Stimulated activated CD4-positive, alpha-beta T cell treated with anti-CD3 and anti-CD28 coated beads, Interleukin-1b, Interleukin-23, amount 100 ng/mL, for 24 hours (primary cell): ENCODE measurements at places on chromosomes 3 and 15.

GRCh38 chr3:16474216-16474615, 39.3 kb downstream of the RFTN1 start:
- DNase-seq: no peak

DNA sequence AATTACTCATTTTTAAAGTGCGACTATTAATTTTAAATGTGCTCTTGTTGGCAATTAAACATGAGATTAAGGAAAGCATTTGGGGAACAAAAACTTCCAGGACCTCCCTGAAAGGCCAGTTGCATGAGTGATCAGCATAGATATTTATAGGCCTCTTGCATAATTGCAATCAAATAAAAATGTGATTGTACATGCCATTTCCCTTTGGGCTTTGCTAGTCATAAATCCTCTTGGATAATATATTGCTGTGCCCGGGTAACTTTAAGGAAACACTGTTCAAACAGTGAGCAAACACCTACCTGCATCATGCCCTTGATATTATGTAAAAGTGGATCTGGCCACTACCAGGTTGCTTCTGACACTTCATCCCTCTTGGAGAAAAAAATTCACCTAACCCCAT, 239.1 kb downstream of the MCTP2 start:
- no peak for DNase-seq

DNA sequence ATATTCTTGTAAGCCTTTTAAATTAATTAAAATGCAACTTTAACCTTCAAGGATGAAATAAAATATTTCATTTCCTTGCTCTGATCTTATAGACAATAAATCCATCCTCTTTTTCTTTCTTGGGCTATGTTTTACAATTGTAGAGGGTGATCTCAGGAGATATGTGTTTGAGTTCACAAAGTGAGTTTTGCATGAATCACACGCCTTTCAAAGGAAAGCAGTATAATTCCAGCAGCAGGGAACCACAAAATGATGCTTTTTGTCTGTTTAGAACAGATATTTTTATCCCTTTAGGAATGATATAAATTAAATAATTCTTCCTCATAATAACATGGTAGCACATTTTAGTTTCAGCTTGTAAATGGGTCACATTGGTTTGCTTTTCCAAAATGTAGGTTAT, 191.2 kb downstream of the SEMA6D start:
- DNase-seq: no peak

GRCh38 chr3:151156618-151157216, 46.3 kb downstream of the GPR171 start:
- DNase-seq: no peak

DNA sequence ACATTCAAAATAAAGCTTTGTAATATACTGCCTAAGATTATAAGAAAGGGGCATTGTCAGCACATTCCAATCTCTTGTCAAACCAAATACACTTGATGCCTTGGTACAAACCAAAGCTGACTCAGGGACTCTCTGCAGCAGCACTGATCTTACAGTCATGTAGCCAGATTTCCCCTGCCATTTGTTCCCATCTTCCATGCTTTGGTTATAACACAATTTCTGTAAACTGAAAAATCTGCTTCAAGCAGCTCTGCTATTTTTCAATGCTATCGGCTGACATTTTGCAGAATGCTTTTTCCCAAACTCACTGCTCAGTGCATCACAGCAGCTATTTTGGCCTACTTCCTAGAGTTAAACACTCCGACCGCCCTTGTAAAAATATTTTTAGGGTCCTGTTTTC, 18.2 kb downstream of the PLOD2 start:
- DNase-seq: no peak

DNA sequence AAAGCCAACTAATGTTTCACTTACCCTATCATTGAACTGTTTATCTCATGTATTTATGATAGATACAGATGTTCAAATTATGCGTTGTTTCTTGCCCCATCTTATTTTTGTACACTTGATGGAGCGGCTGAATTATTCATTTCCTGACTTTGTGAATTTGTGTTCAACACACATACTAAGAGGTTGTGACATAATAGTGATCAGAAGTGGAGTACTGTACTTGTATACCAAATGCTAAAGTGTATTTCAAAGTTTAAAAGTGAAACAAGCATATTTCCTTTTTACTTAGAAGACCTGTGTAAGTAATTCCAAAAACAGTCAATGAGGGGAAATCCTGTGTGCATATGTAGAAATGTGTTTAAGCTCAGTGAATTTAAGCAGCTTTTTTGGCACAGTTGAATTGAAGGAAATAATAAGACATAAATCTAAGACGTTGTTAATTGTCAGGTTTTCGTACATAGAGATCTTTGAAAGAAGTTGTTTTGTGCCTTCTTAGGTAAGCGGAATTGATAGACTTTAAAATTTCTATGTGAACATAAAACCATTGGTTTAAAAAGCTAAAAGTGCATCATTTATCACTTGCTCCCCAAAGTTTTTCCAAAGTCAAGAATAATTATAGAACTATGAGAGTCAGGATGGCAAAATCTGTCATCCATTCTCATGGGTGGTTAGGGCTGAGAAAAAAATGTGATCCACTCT, 1.9 kb downstream of the NFKBIZ start:
- DNase-seq: no peak

DNA sequence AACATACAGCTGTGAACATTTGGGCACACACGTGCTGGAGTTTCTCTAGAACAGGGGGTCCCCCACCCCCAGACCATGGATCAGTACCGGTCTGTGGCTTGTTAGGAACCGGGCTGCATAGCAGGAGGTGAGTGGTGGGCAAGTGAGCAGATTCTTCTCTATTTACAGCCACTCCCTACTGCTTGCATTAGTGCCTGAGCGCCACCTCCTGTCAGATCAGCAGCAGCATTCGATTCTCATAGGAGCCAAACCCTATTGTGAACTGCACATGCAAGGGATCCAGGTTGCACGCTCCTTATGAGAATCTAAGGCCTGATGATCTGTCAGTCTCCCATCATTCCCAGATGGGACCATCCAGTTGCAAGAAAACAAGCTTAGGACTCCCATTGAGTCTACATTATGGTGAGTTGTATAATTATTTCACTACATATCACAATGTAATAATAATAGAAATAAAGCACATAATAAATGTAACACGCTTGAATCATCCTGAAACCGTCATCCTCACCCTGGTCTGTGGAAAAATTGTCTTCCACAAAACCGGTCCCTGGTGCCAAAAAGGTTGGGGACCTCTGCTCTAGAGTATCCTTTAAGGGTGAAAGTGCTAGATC, 25.8 kb downstream of the CHRM5 start:
- DNase-seq: no peak

DNA sequence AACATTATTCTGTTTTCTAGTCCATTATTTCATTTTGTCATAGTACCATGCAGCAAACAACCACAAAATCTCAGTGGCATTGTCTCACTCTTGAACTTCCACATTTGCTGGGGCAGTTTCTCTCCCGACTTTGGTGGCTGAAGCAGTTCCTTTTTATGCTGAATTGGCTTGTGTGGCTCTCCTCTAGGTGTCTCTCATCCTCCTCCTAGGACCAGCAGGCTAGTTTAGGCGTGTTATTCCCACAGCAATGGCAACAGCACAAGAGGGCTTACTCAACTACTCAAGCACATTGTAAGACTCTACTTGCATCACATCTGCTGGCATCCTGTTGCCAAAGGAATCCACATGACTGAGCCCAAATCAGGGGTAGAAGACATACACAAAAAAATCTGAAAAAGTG, 201.8 kb upstream of the KCNH8 start:
- DNase-seq: no peak

GRCh38 chr3:2041931-2042330, 56.7 kb upstream of the CNTN4 start:
- DNase-seq: no peak

DNA sequence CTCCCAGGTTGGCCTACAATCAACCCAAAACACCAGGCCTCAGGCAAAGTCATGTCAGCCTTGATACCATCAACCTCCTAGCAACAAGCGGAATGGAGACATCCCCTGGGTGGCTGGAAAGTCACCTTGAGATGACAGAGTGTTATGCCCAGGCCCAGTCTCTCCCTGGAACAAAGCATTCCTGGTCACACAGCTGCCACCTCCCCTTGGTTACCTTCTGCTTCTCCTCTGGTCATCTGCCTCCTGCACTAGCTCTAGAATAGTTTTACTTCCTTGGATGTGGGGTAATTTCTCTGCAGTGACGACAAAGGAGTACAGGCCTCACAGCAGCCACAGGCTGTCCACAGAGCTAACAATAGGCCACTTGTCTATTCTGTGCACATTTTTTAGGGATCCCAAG, 114.9 kb downstream of the RFTN1 start:
- no peak for DNase-seq

GRCh38 chr3:52609316-52609815, 73.0 kb downstream of the UQCC5 start:
- no peak for DNase-seq

DNA sequence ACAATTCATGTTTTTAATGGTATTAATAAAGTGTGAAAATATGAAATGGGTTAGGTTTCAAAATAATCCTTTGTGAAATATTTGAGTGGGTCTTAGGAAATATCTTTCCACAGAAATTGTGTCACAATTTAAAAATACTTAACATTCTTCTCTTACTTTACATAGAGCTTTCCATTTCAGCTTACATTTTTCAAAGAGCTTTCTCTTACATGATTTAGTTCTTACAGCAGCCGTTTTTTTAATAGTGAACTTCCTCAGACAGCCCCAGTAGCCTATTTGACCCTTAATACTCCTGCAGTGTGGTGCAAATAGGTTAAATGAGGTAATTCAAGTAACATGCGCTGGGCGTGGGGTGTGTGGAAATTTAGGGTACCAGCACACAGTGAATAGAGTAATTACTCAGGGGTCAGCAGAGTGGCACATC, 21.8 kb downstream of the P2RY12 start:
- DNase-seq: no peak

GRCh38 chr3:46812237-46812791, 50.9 kb downstream of the MYL3 start:
- peak; percentile 72 for DNase-seq

DNA sequence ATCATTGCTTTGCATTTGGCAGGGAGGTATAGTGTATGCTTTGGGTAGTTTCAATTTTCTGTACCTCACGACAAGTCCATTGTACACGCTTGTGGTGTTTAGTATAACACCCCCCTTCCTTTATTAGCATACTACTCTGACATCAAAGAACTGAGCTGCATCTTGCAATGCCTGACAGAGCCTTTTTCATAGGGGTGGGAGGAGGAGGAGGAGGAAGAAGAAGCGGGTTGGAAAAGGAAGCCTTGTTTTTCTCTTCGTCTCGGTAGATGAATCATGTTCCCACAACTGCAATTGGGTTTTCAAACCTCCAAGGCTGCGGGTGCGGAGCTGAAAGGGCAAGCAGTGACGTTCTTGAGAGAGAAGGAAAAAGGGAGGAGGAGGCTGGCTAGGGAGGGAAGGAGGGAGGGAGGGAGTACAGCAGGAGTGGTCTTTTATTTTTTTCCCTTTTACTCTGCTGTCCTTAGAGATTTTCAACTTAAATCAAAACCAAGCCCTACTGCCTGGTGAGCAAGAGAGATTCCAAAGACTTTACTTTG, 175.7 kb downstream of the KLHL25 start:
- peak; percentile 29 for DNase-seq

- DNase-seq: no peak
These were observed 27.5 kb downstream of the MELTF start for GRCh38 chr3:197001972-197002700.

DNA sequence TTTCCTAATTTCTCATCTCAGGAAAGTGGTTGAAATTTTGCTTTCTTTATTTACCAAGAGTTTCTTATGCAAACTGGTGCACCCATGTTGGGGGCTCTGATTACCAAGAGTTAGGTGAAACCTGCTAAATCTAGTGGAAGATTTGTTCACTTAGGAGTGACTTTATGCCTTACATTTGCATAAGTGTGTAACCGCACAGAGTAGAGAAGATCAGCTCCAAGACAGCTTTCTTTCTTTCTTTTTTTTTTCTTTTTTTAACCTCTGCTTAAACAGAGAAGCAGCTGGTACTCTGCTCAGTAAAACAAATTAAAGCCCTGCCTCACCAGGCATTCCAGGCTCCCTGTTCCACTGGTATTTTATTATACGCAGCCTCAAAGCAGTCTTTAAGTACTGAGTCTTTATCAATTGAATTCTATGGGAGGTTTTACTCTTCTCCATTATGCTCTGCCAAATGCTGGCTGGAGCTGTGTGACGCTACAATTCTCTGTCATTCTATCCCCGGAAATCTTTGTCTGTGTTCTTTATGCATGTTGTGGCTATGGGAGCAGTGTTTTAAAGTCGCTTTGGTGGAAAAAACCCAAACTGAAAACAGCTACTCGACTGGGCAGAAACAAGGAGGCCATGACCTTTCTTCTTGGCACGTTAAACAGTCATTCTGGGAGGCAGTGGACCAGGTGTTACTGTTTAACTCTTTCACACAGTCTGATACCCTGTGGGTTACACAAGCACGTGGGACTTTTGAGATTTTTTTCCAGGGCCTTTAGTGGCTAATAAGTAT, 55.2 kb upstream of the GBE1 start:
- DNase-seq: no peak

- DNase-seq: no peak
These were observed 27.7 kb upstream of the PLXNA1 start for GRCh38 chr3:126955004-126955790.

- DNase-seq: no peak
These were observed 186.3 kb downstream of the FEZF2 start for GRCh38 chr3:62187022-62187431.
